ENCODE measurements at places on chromosomes 7 and 10.

DNA sequence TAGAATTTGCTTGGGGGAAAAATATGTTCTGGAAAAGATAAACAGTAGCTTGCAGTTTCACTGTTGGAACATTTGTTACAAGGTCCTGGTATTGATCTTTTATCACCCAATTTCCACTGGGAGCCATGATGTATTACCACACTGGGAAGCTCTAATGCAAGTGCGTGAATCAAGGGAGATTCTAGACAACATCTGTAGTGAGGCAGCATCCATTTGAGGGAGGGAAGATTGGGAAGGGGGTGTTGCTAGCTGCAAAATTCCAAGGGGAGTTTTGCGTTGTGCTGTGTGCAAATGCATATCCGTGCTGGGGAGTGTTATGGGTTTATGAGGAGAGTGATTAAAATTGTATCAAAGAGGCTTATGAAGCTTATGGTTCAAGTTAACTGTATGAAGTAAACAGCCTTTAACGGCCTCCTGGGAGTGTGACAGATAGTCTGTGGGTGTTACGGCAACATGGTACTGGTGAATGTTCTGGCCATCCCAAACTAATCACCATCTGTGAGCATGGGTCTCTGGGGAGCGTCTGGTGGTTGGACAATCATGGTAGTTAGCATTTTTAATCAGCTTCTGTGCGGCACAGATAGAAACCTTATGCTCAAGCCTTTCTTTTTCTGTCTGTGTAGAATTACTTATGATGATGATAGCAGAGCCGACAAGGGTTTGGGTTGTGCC, 601.9 kb upstream of the GALNT17 start:
- DNase-seq, result no peak

DNA sequence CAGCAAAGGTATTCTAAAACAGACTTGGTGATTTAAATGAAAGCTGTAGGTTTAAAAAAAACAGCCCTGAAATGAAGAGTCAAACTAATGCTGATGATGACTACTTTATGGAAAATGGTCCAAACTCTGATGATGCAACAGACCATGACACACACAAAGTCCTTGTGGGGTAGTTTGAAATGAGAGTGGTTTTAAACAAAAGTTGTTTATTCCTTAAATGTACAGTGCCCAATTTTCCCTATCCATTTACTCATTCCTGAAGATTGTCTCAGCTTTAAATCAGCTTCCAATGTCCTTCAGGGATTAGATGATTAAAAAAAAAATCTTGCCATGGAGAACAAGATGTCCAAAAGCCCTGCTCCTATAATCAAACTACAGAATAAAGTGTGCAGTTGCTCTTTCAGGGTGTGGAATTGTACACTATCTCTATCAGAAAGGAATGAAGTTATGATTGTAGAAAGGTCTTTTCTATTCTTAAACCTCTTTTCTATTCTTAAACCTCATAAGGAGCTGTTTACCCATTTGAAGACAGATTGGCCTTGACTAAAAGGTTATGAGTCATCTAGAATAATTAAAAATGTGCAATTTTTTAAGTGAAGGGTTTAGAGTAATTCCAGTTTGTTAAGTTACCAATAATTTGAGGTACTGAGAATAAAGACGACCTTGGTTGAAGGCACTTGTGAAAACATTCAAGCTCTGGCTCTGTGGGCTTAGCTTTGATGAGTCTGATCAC, 70.2 kb upstream of the ITGA8 start:
- no peak for DNase-seq

- DNase-seq, result no peak
Observed at GRCh38 chr10:9069136-9069535, 1014.6 kb downstream of the GATA3 start.

- DNase-seq, result no peak
Observed at GRCh38 chr10:17662193-17663138, 18.5 kb downstream of the STAM start.

DNA sequence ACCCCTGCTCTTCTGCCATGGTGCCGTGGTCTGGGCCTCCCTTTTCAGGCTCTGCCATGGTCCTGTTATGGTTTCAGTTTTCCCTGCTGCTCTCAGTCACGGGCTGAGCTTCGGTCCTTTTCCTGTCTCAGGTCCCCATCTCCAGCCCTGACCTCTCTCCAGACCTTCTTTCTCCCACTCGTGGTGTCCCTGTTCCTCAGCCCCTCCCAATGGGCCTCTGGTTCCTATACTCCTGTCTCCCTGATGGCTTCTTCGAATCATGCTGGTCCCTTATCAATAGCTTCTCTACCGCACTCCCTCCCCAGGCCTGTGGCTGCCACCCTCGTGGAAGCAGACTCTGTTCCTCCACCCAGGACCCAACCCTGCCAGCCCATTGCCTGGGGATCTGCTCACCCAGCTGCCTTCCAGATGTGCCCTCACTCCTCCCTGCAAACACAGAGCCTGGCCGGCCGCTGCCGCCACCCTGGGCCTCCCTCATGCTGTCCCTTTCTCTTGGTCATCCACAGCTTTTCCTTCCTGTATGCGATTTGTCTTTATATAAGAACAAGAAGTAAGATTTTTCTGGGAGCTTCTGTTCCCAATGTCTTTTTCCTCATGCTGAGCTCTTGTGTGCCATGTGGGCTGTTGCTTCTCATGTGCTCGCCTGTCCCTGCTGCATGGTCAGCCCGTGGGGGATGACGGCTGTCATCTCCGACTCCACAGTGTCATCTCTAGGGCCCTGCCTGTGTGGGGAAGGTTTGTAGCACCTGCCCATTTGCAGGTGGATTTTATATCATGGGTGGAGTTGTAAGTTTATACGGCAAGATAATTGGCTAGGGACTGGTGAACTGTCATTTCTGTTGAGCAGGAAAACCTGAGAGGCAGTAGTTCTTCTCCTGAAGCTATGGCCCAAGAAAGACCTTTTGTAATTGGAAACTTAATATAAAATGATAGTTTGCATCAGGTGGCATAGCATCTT, 126.7 kb downstream of the NT5C2 start:
- no peak for DNase-seq

DNA sequence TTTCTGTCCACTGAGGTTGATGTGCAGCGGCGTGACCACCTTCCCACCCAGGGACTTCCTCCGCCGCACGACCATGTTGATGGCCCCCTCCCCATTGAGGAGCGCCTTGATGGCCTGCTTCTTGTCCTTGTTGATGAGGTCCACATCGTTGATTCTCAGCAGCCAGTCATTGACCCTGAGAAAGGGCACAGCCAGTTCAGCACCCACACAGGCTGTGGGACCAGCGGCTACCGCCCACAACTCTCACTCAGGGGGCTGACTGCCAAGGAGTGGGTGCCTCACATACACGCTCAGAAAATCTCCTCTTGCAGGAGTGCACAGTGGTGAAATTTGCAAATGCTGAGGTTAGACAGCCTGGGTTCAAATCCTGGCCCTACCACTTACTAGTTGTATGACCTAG, 97.2 kb downstream of the DLG5 start:
- DNase-seq, result no peak

DNA sequence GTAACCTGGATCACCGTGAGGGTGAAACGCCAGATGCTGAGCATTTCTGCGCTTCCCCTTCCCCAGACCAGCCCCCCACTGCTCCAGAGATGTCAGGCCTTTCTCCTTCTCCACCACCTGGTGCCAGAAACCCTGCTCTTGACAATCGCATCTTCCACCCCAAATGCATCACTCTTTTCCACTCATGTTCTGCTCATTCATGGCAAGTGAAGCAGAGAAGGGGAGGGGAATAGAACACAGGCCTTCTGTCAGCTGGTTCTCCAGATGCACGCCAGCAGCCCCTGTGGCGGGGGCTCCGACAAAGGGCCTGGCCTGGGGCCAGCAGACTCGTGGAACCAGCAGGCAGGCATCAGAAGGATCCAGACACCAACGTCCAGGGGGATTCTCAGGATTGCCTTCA, 68.5 kb upstream of the SVIL start:
- no peak for DNase-seq

Measured in activated T-helper 1 cell treated with Interleukin-2 at 50 U/mL for 16 hours (primary cell).